Aorta (tissue), 5 donors: ENCODE measurements at places on chromosomes 3 and 15. TPM values are rescaled to one million over a fixed set of nuclear protein-coding genes. Genes with fewer than 3 reads are reported as not detected.

SLC12A1 gene
- total RNA-seq, result 0.42 TPM

FEZF2 gene
- not detected for total RNA-seq

A4GNT gene
- not detected for total RNA-seq

CD200R1 gene
- 6.5 TPM for total RNA-seq

CACNA2D2 gene
- total RNA-seq, result 2.7 TPM

GRCh38 chr3:154776549-154777225, 303.4 kb upstream of the MME start:
- DNase-seq, result no peak

DNA sequence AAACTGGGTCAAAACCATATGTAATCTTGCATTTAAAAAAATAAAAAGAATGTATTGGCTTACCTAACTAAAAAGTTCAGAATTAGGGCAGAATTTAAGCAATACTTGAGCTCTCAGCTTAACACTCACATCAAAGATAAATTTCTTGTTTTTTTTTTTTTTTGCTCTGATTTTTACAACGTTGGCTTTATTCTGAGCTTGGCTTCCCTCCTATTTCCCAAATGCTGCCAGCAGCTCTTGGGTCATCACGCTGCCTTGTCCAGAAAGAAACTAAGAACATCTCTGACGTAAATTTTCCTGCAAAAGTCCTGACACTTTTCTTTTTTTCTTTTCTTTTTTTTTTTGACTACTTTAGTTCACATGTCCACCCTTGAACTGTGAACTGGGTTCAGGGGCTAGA, 150.6 kb upstream of the TGFBR2 start:
- DNase-seq, result peak; percentile 67

DNA sequence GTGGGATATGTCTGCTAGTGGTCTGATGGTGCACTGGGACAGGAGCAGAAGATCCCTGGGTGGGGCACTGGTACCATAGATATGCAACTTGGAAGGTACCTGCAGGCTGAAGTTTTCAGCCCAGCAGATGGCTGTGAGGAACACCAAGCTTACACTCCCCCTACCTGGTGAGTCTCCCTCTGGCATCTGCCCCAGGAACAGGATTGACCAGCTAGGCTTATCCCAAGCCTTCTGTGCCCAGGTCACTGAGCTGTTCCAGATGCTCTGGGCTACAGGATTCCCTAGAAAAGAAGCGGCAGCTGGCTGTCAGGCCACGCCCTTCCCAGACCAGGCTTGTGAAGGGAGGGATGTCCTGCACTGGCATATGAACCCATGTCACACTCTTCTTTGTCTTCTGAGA, 1130.0 kb downstream of the NAALADL2 start:
- no peak for DNase-seq

DNA sequence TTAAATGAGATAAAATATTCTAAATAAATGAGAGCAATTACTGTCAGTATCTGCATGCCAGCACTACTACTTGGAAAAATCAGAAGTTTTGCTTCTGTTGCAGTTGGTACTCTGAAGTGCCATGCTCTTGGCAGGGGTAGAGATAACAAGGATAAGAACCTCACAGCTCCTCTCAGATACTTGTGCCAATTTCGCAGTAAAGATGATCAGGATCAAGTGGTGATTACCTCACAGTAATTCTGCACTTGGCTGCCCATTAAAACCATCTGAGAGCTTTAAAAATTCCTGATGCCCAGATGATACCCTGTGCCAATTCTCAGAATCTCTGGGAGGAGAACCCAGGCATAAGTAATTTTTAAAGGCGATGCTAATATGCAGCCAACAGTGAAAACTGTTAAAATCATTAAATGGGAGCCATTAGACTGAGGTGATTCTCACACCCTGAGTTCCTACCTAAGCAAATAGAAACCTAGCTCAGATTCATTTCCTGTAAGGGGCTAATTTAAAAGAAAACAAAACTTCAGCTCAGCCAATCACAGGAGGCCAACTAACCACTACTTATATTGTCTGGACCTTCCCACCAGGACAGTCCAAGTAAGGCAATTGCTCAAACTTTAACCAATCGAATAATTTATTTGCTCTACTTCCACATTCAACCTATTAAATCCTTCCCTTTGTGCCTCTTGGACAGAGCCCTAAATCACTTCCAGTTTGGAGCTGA, 171.2 kb downstream of the KCNMB2 start:
- DNase-seq, result no peak

DNA sequence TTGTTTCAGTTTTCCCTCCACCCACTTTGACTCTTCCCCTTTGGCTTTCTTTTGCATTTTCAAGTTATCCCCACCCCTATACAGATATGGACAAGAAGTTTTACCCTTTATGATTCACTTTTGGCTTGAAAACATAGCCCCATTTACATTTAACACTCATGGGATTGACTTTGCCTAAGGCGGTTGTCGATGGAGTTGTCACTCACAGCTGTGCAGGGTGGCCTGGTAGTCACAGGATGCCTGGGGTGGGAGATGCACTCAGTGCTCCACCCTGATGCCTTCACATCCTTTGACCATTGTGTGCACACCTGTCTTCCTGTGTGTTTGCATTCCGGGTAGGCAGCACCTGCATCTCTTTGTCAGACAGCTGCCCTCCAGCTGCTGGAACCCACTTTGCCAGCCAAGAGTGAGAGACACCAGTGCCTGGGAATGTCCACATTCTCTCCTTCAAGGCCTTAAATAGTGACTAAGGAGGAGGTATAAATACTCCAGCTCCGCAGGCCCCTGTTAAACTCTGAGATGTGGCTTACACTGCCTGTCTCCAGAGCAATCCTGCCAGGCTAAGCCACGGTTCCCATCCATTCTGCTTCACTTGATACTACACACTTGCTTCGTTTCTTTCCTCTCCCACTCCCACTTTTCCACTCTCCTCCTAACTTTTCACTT, 191.5 kb upstream of the SLC24A5 start:
- no peak for DNase-seq

- DNase-seq, result peak; percentile 27
Measured at GRCh38 chr15:40855706-40856234, 11.9 kb downstream of the SPINT1 start.
